ENCODE measurements at places on chromosomes 2 and 18.

DNA sequence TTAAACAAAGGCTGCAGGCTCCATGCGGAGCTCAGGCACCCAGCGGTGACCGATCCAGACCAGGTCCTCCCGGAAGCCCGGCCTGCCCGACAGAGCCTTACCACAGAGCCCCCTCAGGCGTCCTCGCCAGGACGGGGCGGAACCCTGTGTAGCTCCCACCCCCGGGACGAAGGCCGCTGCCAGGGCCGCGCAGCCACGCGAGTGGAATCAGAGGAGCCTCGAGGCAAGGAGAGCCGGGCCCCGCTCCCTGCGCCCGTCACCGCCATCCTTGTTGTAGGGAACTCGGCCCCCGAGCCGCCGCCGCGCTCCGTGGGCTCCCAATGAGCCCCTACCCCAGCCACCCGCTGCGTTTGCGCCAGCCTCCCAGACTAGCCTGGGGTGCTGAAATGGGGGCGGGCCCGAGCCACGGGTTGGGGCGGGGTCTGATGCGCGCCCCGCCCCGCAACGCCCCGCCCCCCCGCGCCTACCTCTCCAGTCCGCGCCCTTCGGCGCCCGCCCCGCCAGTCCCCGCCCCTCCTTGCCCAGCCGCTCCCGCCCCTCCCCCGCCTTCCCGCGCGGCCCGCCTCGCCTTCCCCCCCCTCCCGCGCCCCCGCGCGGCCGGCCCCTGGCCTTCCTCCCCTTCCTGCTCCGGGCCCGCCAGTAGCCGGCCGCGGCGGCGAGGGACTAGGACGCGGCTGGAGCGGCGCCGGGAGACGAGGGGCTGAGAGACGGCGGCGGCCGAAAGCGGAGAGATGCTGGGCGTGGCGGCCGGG is at the start of gene LIMS1:
Gene LIMS1, plus strand, starts transcription at position 639 of the 752 bp plus-strand sequence. Its CDS starts 93 bp downstream, at position 732.
- peak; percentile 88 for DNase-seq

DNA sequence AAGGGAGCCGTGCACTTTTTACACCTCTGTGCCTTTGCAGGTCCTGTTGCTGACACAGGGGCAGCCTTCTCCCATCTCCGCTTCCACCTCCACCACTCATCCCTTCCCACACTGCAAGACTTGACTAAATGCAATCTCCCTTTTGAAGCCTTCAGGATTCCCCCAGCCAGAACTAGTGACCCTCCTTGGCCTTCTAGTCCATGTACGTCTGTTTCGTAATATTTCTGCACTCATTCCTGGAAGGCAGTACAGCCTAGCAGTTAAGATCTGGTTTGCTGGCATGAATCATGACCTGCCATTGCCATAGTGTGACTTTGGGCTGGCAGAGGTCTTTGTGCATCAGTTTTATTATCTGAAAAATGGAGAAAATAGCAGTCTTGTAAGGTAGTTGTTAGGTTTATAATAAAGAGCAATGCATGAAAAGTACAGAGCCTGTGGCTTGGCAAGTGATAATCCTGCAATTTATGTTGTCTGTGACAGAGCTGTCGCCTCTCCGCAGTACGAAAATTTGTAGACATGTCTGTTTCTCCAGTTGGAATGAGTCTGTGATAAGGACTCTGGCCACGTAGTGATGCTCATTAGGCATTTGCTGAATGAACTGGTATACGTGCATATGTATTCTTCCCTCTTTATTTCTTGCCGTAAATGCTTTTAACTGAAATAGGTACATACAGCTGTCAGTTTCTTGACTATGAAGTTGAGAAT is 36.7 kb downstream of the NCK2 start:
- no peak for DNase-seq

DNA sequence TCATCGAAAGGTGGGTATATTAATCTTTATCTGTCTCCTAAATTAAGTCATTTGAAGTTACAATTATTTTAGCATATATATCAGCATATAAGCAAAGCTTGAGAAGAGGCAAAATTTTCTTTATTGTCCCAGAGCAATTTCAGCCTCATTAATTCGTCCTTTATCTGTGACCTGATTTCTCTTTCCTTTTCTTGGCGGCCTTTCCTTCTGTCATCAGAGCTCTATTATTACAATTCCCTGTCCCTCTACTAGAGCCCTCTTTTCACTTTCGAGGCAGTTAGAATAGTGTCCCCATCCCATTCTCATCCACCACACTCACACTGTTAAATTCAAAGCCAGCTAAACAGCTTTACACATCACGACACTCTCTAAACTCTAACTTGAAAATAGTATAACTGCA is 1293.2 kb upstream of the FAM98A start:
- no peak for DNase-seq

DNA sequence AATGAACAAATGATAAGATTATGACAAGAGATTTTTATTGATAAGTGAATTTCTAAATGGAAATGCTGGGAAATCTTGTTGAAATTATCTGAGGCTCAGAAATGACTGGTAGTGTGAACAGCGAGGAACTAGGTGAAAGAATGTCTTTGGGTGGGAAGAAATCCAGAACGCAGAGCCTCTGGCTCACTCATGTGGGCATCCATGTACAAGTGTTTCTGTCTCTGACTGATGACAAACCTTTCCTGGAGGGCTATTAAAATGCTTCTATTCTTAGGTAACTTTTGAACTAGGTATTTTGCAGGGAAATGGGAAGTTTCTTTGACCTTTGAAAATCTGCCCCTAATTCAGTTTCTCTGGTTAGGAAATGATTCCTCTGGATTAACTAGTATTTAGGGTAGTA is 598.6 kb downstream of the SLC4A3 start:
- no peak for DNase-seq

- DNase-seq: peak; percentile 5
Observed at GRCh38 chr2:121171625-121172119, 113.3 kb downstream of the TFCP2L1 start.

- peak; percentile 13 for DNase-seq
Observed at GRCh38 chr18:11981543-11982366, 448 bp downstream of the IMPA2 start.

- DNase-seq: no peak
Observed at GRCh38 chr2:188415754-188416083, 124.0 kb downstream of the GULP1 start.

DNA sequence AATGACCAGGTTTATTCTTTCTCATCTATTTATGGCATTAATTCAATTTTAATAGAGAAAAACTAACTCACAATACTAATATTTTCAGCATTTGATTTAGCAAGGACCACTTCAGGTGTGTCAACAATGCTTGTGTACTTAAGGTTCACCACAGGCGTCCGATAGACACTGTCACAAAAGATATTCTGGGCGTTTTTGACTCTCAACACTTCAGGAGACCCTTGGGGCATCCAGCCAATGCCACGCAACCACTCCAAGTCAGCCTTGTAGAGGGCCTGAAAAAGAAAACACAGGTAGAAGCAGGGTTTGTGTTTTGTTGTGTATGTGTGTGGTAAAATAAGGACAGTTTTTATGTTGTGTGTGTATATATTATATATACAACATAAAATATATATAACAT is 158.2 kb downstream of the NEB start:
- no peak for DNase-seq

- peak; percentile 71 for DNase-seq
Observed at GRCh38 chr2:218168635-218169462, 2.1 kb upstream of the CXCR1 start.

DNA sequence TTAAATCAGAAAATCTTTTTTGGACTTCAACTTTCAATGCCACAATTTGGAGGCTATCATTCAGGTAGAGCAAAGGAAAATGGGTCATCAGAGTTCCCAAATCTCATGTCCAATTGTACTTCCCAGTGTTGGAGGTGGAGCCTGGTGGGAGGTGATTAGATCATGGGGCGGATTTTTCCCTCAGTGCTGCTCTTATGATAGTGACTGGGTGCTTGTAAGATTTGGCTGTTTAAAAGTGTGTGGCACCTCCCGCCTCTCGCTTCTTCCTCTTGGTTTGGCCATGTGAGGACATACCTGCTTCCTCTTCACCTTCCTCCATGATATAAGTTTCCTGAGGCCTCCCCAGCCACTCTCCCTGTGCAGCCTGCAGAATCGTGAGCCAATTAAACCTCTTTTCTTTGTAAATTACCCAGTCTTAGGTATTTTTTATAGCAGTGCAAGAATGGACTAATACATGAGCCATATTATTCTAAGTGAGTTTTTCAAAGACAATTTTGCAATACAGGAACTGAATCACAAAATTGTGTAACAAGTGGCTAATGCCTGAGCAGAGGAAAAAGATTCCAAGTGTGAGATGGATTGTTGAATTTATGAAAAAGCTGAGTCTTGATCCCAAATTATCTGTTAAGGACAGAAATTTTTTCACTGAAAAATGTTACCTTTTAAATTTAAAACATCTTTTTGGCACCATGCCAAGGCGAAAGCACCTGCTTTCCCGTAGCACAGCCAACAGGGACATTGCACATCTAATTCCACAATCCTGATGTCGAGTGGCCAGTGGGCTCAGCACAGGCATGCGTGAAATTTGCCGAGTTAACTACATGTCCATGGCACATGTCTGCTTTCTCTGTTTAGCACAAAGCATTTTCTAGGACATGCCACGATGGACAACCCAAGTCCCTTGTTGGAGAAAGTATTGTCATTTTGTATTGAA is 150.9 kb downstream of the COL6A3 start:
- no peak for DNase-seq

- no peak for DNase-seq
Observed at GRCh38 chr2:23698721-23699579, 228.0 kb downstream of the ATAD2B start.

GRCh38 chr2:156476850-156477206 is 40.6 kb downstream of the GPD2 start:
- DNase-seq: no peak

DNA sequence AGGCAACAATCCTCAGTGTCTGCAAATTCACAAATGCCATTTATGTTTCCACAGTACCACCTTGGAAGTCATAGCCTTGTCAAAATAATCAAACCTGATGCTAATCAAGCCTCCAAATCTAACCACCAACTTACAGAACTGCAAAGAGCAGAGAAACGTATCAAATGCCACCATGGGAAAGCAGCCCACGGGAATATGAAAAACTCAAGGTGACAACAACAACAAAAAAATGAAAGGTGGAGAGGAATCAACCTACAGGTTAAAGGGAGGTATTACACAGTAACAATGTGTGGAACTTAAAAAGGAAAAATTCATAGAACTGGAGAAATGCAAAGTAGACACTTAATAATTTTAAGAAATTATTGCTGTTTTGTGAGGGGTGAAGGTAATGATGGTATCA is 46.7 kb downstream of the CD226 start:
- no peak for DNase-seq

DNA sequence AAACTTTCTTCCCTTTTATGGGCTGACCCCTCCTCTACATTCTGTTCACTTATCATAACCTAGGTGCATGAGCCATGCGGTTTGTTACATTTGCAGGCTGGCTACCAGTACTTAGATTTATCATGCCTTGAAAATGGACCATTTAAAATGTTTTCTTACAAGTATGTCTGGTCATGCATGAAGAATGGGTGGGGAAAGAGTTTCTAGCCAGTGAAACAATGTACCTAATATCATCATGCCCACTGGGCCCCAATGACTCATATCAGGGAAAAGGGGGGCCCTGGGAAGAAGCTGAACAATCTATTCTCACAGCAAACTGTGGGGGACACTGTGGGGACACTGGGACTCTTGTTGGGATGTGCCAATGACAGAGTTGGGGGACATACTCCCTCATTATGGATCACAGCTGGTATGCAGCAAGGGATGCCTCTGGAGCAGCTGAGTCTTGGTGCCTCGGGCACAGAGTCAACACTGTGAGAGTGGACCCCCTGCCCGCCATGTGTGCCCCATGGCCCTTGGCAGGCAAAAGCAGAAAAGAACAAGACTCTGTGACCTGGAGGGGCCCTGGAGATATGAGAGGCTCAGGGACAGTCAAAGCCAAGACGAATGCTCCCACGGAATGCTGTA is 156.3 kb downstream of the ZNF516 start:
- no peak for DNase-seq

DNA sequence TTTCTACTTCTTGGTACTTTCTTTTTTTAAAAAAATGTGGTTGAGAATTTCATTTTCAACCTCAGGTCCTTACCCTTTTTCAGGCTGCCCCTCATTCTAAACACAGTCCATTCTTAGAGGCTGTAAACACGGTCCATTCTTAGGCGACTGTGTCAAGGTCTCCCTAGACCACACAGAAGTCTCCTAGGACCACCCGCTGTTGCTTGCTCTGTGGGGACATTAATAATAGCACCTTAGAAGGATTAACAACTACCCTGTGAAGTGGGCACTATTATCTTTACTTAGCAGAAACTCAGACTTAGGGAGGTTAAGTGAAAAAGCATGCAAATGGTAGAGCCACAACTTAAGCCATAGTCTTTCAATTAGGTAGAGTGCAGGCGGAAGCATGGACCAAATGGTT is 91.7 kb downstream of the RBMS1 start:
- no peak for DNase-seq

DNA sequence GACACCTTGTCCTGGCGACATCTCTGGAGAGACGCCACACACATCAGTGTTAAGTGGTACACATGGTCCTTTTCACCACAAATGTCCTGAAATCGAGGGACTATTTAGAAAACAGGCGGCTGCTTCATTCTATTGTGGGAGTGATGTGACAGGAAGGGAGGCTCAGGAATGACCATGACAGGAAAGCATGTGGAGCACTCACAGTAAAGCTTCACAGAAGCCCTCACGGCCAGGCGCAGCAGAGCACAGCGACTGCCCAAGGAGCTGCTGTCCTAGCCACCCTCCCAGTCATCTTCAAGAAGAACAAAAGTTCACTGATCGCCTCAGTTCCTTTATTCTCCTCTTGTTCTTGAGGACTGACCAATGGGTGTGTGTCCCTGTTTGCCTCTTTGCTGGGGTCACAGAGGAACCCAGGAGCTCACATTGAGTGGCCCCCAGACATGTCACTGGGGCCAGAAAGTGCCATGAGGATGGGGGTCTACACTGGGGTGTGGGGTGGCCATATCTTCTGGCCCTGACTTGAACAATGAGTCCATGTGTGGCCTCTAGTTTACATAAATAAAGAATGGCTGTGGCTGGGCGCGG is 84.6 kb upstream of the RANBP2 start:
- DNase-seq: no peak

GRCh38 chr2:142033393-142033792 is 97.4 kb downstream of the LRP1B start:
- no peak for DNase-seq

GRCh38 chr18:1968801-1969498 is 602.4 kb downstream of the METTL4 start:
- no peak for DNase-seq

GRCh38 chr2:69589973-69590652 is 53.4 kb downstream of the AAK1 start:
- DNase-seq: no peak

DNA sequence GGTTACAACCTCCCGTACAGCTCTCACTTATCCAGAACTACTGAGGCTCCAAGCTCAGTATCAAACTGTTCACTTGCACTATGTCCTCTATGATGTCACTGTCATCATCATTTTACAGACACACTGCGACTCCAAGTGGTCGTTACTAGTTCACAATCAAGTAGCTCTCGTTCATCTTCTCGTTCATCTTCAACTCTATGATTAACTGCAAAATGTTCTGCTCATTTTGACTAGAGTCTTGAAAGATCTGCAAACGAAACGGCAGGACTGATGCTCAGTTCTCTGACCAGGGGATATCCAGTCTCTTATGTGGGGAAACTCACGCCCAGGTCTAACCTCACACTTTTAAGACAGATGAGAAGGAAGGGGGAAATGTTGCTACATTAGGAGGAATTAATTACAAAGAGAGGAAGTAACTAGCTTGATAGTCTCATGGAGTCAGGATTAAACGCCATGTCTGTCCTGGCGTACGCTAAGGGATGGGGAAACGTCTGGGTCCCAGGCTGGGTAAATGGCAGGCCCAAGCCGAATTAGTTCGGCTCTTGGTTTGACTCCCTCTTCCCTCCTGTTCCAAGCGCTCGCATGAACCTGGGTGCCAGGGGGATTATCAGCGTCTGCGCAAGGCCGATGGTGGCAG is 794 bp upstream of the CHCHD5 start:
- no peak for DNase-seq

- DNase-seq: no peak
Observed at GRCh38 chr18:79574938-79575525, 104.6 kb upstream of the CTDP1 start.

Measured in activated CD4-positive, alpha-beta T cell treated with anti-CD3 and anti-CD28 coated beads, Interleukin-2, amount 50 U/mL, for 48 hours (primary cell).